ENCODE measurements at places on chromosomes 13 and 19.

DNA sequence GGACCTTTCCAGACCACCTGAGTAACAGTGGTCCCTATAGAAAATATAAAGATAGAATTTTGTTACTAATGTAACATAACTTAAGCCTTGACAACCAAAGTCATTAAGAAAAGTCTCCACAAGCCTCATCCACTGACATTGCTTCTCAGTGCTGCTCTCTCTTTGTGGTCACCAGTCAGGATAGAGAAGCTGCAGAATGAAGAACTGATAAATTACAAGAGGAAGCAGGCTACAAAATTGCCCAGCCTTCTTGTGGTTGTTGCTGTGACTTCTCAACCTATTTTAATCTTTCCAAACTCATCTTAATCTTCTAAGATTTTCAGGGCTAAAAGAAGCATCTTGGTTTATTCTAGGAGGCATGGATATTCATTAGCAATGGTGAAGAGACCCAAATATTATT lies 343.8 kb downstream of the MZT1 start:
- DNase-seq: no peak

DNA sequence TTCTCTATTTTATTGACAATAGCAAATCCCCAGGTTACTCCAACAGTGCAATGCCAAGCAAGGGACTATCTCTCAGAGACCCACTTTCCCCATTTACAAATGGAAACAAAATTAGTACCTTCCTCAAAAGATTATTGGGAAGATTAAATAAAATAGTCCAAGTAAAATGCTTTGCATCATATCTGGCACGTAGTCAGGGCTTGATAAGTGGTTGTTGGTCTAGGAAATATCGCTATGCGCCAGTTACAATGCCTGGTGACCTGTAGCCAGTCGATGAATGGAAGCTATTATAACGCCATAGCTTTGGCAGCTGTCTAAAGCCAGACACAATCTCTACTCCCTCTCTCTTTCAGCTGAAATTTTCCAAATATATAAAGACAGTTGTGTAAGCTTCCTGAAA lies 220.3 kb downstream of the RAP2A start:
- no peak for DNase-seq

DNA sequence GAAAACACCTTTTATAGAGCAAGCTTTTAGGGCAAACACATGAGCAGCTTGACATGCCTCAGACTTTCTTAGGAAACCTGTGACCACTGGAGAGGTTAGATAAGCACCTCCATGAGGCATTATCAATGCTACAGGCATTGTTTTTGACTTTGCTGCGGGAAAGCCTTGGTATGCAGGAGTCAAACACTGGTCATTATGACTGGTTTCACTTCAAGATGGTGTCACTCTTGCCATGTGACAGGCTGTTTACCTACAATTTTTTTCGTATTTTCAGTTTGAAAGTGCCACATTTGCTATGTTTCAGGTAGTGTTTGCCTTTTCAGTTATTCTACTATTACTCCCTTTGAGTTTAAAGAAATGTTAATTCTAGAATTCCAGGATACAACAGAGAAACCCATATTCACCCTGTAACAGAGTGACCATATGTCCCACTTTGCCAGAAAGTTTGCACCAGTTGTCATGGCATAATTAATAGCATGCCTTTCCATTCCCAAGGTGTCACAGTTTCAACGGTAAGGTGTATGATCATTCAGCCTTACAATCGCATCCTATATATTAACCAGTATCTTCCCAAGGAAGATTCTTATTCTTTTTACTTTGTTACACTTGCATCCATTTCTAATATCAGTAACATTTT lies 33.0 kb downstream of the USP12 start:
- DNase-seq: no peak

- DNase-seq: no peak
Measured at GRCh38 chr13:23701636-23702035, 131.4 kb downstream of the TNFRSF19 start.

GRCh38 chr19:4500841-4501591 lies 17.3 kb downstream of the PLIN4 start:
- no peak for DNase-seq

- no peak for DNase-seq
Measured at GRCh38 chr19:30228835-30229524, 143.2 kb upstream of the ZNF536 start.

DNA sequence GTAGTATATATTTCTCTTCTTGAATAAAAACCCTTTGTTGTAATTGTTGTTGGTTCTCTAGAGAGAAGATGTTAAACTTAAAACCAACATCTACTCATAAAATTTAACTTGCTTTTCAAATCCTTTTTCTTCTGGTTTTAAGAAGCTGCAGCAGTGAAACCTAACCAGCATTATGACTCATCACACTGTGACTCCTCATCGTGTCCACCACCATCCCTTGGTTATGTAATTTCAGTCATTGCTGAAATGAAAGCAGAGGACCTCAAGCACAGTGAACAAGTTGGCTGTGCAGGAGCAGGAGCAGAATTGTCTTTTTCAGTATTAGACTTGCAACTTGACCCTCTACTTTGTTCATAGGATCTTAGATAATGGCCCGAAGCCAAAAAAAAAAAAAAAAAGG lies 64.9 kb upstream of the HTR2A start:
- no peak for DNase-seq

DNA sequence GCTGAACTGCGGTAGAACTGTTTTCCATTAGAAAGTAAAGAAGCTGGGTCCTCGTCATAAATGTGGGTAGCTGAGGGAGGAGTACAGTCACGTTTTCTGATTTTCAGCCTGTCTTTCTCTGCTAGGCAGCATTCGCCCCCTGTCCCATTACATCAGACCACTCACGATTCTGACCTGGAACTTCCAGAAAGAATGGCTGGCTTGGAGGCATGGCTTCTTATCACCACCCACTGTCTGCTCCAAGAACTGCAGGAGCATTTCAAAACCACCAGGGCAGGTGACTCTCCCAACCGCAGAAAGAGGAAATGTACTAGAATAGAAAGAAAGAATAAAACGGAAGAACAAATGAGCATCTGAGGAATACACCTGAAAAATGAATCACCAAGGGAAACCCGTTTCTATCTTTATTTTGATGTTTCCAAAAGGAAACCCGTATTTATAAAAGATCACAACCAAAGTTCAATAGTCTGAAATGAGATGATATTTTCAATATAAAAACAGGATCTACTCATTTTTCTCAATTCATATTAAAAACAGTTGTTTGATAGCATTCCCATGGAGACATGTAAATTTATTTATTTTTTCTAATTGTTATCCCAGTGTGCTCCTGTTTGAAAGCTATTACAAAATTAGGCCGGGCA lies 22.1 kb upstream of the POMP start:
- no peak for DNase-seq

GRCh38 chr19:35908973-35909683 lies 1.0 kb upstream of the TYROBP start:
- no peak for DNase-seq

Data from NCI-H187 (cell line).